ENCODE measurements at places on chromosomes 3 and 15. TPM values are rescaled to one million over a fixed set of nuclear protein-coding genes. Genes with fewer than 3 reads are reported as not detected.

DNAJA4 gene
- 11.4 TPM for total RNA-seq

COL6A6 gene
- not detected for total RNA-seq

PIERCE2 gene
- 6.6 TPM for total RNA-seq

TMEM89 gene
- not detected for total RNA-seq

OR5H14 gene
- not detected for total RNA-seq

KBTBD13 gene
- not detected for total RNA-seq

INSYN1 gene
- 10.0 TPM for total RNA-seq

MUC20 gene
- total RNA-seq: 20.8 TPM

GPR62 gene
- total RNA-seq: not detected

GPR87 gene
- not detected for total RNA-seq

PCLAF gene
- total RNA-seq: 3.9 TPM

CELSR3 gene
- 1.1 TPM for total RNA-seq

REC114 gene
- not detected for total RNA-seq

ITGA11 gene
- 6.1 TPM for total RNA-seq

MGLL gene
- total RNA-seq: 41.7 TPM

ZNF660 gene
- 4.9 TPM for total RNA-seq

CCDC13 gene
- 1.8 TPM for total RNA-seq

CAMKV gene
- not detected for total RNA-seq

GP9 gene
- not detected for total RNA-seq

TRPC1 gene
- 31.0 TPM for total RNA-seq

C3orf70 gene
- total RNA-seq: 26.0 TPM

LMAN1L gene
- not detected for total RNA-seq

CYP1A2 gene
- total RNA-seq: not detected

PIGZ gene
- total RNA-seq: 8.6 TPM

CHST13 gene
- 0.66 TPM for total RNA-seq

MYEF2 gene
- 21.8 TPM for total RNA-seq

ANKDD1A gene
- total RNA-seq: 8.6 TPM

ETFA gene
- 58.4 TPM for total RNA-seq

KLHL6 gene
- total RNA-seq: 0.82 TPM

DUOXA2 gene
- not detected for total RNA-seq

MLH1 gene
- 27.5 TPM for total RNA-seq

EFCC1 gene
- total RNA-seq: 15.0 TPM

HTR3E gene
- not detected for total RNA-seq

PLA2G4D gene
- 0.28 TPM for total RNA-seq

AGBL1 gene
- total RNA-seq: 0.28 TPM
